ENCODE measurements at places on chromosomes 7 and 10.
A peak's percentile ranks its signal among the peaks of the same experiment; 100 is the strongest.

DNA sequence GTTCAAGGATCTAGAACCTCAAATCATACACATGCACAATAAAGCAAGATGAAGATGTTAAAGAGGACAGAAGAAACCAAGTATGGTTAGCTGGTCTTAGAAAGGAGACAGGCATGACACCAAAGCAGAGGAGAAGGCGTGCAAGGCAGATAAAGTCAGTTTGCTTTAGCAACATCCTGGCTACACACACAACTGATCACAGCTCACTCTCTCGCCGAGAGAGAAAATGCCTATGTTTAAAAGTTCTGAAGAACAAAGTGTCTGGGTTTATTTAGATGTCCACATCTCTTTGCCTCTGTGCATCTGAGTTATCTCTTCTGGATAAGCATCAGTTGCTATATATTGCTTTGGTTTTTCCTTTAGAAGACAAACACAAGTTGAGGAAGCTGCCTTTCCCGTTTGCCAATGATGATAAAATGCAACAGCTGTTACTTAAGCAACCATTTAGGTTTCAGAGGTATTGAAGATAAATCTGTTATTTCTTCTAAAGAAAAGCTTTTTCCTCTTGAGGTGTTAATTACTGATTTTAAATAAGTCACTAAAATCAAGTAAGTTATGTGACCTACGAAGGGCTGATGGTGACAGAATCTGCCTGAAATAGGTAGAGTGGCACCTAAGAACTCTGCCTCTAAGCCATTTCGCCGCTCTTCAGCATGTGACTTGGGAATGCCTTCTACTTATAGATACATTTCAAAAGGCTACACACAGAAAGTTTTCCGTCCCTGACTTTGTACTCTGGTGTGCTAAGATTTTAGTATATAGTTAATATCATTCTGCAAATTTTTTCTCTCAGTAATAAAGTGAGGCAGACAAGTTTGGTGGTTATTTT, 146.2 kb upstream of the ASAH2 start:
- DNase-seq, result peak; percentile 24

- no peak for DNase-seq
Observed at GRCh38 chr10:3054183-3054850, 13.0 kb upstream of the PFKP start.

GRCh38 chr10:86376403-86376802, 9.8 kb upstream of the GRID1 start:
- no peak for DNase-seq

GRCh38 chr10:4434516-4435071, 391.4 kb upstream of the AKR1E2 start:
- DNase-seq, result no peak

DNA sequence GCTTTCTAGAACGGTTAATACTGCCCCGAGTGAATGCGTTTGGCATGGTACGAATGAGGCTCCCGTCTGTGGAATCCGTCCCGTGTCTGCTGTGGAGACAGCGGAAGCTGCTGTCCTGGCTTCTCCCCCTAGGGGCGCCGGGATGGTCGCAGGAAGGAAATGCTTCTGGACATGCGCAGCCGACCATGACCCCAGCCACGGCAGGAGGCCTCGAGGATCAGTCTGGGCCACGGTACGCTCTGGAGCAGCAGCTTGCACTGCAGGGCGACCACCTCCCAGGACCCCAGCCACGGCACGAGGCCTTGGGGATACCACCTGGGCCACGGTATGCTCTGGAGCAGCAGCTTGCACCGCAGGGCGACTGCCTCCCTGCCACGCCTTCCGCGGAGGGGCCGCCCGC, 107.9 kb downstream of the CYTH3 start:
- DNase-seq, result no peak

- DNase-seq, result no peak
Observed at GRCh38 chr7:136275794-136276193, 298.6 kb upstream of the MTPN start.

DNA sequence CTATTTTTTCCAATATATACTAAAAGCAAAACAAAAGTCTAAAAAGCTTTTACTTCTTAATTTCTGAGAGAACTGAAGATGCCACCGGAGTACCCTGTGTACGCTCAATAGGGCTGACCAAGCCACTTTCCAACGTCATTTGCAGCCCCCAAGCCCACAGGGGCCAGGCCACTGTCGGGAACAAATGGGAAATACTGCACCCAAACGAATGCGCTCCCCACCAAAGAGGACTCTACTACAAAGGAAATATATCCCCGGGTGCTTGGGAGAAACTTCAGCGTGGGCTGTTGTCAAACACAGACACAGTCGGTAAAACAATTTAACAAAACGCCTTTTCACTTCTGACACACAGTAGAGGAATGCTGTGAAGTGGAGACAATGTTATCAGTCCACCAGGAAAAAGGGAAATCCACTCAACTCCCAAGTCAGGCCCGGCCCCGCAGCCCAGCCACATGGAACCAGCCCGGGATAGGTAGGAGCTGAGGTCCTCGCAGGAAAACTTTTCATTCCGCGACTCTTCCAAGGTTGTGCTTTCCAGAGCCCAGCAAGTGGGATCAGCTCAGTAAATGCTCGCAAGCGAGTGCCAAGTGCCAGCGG, 1.4 kb downstream of the PARD3 start:
- DNase-seq, result no peak

DNA sequence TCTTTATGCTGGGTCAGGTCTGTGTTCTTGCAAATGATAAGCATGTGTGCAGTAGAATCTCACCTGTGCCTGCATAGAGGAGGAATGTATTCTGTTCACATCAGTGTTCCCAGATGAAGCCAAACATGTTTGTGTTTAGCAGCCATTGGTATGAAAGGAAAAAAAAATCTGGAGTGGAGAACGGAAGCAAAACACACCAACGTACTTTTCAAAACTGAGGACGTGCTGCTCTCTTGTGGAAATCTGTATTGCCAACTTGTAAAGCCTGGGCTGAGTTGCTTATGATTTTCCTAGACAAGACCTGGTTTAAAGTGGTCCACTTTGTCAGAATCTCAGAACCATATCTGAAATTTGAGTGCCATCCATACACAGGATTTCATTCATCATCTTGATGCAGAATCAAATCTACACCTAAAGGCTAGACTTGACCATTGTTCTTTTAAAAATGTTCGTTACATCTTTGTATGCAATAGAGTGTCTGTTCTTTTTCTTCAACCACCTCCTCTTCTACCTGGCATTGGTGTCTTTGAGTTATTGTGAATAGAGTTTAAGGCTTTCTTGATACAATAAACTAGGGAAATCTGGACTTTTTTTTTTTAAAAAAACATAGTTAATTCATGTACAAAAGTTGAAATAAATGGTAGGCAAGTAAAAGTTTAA, 367.7 kb downstream of the PHF14 start:
- peak; percentile 4 for DNase-seq

DNA sequence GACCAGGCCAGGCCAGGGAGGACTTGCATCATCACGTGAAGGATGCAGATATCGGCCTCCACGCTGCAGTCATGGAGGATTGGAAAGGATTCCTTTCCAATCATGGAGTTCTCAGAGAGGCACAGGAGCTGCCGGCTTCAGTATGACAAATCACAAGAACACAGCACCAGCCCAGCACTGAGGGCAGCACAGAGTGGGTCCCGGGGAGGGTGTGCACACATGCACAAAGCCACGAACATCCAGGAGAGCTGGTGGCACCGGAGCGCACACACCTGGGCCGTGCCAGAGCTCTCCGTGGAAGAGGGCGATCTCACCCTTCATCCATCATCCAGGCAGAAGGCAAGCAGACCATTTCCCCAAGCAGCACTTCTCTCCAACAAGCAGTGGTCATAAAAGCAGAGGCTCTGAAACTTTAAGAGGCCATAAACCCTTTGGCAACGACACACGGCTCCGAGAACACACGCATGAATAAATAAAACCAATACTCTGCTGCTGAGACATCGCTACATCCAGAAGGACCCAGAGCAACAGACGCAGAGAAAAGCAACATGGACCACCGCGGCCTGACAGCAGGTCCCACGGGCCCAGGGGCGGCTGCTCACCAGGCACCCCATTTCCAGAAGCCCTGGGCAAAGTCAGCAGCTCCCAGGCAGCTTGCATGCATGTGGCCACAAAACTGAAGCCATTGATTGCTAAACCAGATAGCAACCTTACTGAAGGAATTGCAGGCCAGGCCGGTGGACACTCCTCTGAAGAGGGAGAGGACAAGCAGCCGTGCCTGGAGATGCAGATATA, 180.8 kb downstream of the USP6NL start:
- no peak for DNase-seq

DNA sequence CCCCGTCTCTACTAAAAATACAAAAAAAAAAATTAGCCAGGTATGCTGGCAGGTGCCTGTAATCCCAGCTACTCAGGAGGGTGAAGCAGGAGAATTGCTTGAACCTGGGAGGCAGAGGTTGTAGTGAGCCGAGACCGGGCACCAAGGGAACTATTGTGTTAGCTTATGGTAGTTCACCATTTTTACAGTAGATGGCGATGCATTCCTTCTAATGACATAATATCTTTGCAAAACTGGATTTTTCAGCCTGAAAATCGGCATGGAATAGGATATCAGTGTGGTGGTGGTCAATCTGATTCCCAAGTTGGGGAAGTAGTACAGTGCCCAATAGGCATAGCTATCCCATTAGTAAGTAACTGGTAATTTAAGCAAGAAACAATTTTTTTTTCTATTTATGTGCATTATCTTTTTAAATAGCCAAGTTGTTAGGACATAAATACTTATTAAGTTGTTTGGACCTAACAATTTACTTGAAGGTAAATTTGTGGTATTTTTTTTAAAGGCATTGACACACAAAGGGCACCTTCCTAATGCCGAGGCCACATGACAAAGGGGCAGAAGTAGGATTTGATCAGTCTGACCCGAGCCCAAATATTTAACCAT, 17.6 kb upstream of the IMPDH1 start:
- DNase-seq, result peak; percentile 22

GRCh38 chr10:45198486-45199204, 116.8 kb downstream of the OR13A1 start:
- no peak for DNase-seq

- no peak for DNase-seq
Observed at GRCh38 chr10:31146491-31147209, 115.0 kb upstream of the ZNF438 start.

GRCh38 chr7:74726309-74727101, 47.3 kb upstream of the NCF1 start:
- DNase-seq, result no peak

- DNase-seq, result no peak
Observed at GRCh38 chr10:18219146-18219545, 78.9 kb downstream of the CACNB2 start.

DNA sequence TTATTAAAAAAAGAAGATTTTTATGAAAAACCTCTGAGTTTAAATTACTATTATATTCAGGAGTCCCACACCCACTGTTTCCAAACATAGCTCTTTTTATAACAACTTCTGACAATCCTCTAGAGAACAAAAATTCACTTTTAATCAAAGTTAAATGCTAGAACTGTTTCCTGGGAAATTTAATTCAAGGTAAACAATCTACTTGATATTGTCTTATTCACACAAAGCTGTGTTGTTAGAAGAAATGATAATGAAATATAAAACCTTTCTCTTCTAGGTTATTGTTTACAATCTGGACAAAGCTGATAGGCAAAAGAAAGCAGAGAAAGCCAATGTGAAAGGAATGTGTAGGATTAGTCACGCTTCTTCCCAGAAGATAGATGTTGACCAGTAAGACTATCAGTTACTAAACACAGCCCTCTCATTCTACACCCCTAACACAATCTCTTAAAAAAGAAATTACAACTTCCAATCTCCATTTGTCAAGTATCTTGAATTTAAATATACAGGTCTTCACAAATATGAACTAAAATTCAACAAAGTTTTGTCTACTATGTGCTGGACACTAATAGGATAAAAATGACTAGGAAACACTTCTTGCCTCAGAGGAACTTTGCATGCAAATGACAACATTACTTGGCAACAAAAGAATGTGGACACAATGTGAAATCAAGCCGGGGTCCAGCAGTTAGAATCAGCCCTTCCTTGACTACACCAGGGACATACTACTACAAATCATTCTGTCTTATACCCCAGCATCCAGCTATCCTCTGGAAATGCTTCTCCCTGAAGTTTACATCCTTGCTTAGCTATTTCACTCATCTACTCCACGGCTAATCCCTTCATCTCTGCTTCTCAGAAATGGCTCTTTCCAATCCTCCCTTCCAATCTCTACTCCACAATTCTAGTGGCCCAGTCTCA, 123.7 kb downstream of the IMMP2L start:
- no peak for DNase-seq

DNA sequence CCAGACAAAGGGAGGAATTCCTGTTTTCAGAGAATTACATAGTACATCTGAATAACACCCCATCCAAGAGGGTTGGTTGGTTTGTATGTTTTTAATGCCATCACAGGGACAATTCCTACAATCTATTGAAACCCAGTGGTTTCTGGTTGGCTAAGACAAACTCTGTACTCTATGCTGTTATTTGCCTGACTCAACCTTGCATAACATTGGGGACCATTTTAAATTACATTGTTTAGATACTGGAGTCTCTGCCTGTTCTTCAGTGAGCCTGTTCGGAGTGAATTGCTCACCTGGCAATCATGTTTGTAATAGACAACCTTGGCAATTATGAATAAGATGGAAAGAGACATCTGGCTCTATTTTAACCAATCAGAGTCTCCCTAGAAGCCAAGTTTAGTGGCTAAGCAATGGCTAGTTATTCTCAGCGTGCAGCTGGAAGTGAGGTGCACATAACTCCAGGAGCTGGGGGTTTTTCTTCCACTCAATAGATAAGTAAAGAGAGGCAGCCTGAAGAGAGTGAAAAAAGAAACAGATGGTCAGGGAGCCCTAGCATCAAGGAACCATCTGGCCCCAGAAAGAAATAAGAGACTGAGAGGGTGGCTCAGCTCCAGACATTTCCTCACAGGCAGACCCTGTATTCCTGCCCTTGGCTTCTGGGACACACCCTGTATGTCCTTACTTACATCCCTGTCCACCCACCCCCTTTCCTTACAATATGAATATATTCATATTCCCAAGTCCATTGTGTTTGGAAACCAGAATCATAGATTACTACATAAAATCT, 21.2 kb upstream of the SLC35G1 start:
- no peak for DNase-seq

DNA sequence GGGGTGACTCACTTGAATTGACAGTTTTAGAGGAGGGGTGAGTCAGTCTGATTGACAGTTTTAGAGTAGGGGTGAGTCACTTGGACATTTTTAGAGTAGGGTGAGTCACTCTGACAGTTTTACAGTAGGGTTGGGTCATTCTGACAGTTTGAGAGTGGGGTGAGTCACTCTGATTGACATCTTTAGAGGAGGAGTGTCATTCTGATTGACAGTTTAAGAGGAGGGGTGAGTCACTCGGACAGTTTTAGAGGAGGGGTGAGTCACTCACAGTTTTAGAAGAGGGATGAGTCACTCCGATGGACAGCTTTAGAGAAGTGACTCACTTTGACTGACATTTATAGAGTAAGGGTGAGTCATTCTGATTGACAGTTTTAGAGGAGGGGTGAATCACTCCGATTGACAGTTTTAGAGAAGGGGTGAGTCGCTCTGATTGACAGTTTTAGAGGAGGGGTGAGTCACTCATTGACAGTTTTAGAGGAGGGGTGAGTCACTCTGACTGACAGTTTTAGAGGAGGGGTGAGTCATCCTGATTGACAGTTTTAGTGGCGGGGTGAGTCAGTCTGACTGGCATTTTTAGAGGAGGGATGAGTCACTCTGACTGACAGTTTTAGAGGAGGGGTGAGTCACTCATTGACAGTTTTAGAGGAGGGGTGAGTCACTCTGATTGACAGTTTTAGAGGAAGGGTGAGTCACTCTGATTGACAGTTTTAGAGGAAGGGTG, 595.9 kb downstream of the DNAJB6 start:
- no peak for DNase-seq

GRCh38 chr7:108813251-108814014, 243.8 kb downstream of the DNAJB9 start:
- no peak for DNase-seq

- peak; percentile 66 for DNase-seq
Observed at GRCh38 chr7:23471106-23471859, 992 bp upstream of the IGF2BP3 start.

GRCh38 chr7:149440222-149440621, 20.6 kb downstream of the ZNF777 start:
- no peak for DNase-seq
